CD4-positive, alpha-beta memory T cell (primary cell): ENCODE measurements at places on chromosomes 4 and X. TPM values are rescaled to one million over a fixed set of nuclear protein-coding genes. Genes with fewer than 3 reads are reported as not detected.

- no peak overlapping the region for H3K4me3 ChIP-seq
- no peaks in the 10 kb centered on the region for H3K36me3 ChIP-seq
- H3K27ac ChIP-seq, result no peak overlapping the region
- peaks cover 15% of the 10 kb centered on the region for H3K4me1 ChIP-seq
- H3K27me3 ChIP-seq, result no peaks in the 10 kb centered on the region
Observed at GRCh38 chr4:168486912-168487281, 6.6 kb upstream of the DDX60L start.

- H3K4me1 ChIP-seq, result no peaks in the 10 kb centered on the region
- H3K27me3 ChIP-seq, result no peaks in the 10 kb centered on the region
- no peak for DNase-seq
Observed at GRCh38 chrX:112081781-112082652, 559 bp downstream of the TRPC5 start.

DNA sequence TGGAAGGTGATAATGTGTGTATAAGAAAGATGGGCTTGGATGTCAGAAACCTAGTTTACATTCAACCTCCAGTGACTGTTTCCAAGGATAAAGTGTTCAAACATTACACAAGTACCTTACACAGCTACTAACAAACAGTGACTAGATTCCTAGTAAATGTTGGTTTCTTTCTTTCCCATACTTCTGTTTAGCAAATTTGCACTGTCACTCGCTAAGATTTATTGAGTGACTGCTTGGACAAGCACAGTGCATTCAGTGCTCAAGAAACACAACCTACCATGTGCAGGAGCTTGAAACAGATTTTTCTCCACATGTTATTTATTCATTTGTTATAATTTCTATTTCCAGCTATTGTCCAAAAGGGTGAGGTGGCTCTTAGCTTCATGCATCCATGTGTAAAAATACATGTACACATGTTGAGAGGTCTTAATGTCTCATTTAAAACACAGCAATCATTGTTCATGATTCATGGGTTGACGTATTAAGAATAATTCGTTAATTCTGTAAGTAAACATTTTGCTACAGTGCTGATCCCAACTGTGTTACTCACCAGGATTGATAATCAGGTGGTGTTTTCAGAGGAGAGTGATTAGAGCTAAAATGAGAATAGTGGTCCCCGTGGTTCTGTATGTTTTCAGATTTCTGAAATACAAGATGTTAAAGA, 153.0 kb downstream of the DCLK2 start:
- H3K4me3 ChIP-seq, result no peak overlapping the region
- no peak overlapping the region for H3K27ac ChIP-seq
- no peaks in the 10 kb centered on the region for H3K27me3 ChIP-seq
- no peaks in the 10 kb centered on the region for H3K36me3 ChIP-seq
- H3K4me1 ChIP-seq, result no peaks in the 10 kb centered on the region

- H3K27me3 ChIP-seq, result no peaks in the 10 kb centered on the region
- no peak for DNase-seq
- H3K4me1 ChIP-seq, result no peaks in the 10 kb centered on the region
- no peak overlapping the region for H3K4me3 ChIP-seq
- no peaks in the 10 kb centered on the region for H3K36me3 ChIP-seq
Observed at GRCh38 chrX:136336623-136337022, 35.9 kb downstream of the ADGRG4 start.

DNA sequence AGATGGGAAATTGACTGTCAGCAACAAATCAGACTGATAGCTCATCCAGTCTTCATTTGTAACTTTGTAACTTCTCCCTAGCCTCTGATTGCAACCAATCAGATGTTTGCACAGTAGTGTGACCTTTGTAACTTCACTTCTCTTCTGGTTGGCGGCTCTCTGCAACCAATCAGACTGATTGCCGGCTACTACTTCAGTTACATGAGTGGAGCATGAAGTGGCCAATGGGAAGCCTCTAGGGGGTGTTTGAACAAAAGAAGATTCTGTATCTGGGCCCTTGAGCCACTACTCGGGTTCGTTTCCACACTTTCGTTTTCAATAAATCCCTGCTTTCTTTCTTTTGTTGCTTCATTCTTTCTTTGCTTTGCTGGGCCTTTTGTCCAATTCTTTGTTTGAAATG, 1285.8 kb downstream of the TECRL start:
- H3K27ac ChIP-seq, result no peak overlapping the region
- H3K4me1 ChIP-seq, result no peaks in the 10 kb centered on the region
- H3K4me3 ChIP-seq, result no peak overlapping the region
- no peaks in the 10 kb centered on the region for H3K27me3 ChIP-seq
- no peak for DNase-seq
- no peaks in the 10 kb centered on the region for H3K36me3 ChIP-seq

- no peaks in the 10 kb centered on the region for H3K4me1 ChIP-seq
- no peak for DNase-seq
- no peak overlapping the region for H3K4me3 ChIP-seq
- H3K36me3 ChIP-seq, result no peaks in the 10 kb centered on the region
- H3K27me3 ChIP-seq, result no peaks in the 10 kb centered on the region
Observed at GRCh38 chrX:118324588-118324987, 21.3 kb upstream of the WDR44 start.

DNA sequence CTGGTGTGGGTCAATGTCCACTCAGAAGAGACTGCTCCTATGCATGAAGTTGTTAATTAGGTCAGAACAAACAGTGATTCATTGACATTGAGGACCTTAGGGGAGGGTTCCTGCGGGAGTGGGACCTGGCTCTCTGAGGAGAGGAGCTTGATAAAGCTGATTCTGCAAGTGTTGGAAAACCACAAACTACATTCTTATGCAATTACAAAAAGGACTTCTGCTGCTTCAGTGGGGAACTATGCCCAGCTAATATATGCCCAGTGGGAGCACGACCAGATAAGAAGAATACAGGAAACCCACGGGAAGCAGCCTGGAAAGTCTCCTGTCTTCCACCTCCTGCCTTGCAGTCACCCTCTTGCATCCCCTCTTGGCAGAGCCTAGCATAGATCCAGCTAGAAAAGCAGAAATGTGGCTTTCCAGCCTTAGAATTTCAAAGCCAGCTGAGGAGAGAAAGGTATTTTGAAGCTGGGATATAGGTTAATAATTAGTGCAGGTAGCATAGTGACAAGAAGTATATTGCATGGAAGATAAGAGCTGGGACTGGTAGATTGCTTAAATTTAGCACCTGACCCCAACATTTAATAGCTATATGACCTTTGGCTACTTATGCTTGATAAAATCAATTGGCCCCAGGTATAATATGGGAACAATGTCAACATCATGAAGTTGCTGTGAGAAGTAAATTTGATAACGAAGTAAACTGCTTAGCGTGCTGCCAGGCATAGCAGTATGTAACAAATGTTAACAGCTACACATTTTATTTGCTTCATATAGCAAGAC, 34.9 kb upstream of the UGT8 start:
- no peak overlapping the region for H3K4me3 ChIP-seq
- no peaks in the 10 kb centered on the region for H3K4me1 ChIP-seq
- no peak for DNase-seq

DNA sequence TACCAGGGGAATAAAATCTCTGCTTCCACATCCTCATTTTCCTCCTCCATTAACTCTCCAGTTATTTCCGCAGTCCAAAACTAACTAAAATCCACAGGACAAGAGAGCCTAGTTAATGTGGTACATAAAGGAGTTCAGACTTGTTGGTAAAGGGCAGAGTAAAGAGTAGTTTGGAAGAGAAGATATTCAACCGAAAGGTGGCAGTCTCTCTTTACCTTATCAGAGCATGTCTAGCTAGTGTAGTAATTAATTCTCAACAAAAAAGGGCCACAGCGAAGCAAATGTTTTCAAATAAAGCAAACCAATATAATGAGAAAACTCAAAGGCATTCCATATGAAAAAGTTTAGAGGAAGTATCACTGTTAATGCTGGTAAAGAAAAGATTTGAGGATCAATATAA, 286.5 kb downstream of the GLUD2 start:
- no peak for DNase-seq
- no peaks in the 10 kb centered on the region for H3K36me3 ChIP-seq
- H3K4me1 ChIP-seq, result no peaks in the 10 kb centered on the region
- no peak overlapping the region for H3K27ac ChIP-seq

The ERAS gene
- polyA plus RNA-seq, result not detected

The ETDC gene
- polyA plus RNA-seq, result not detected
